ENCODE measurements at places on chromosomes 12 and 14.

GRCh38 chr14:67837011-67837624, 17.5 kb downstream of the RAD51B start:
- peak; percentile 31 for DNase-seq

DNA sequence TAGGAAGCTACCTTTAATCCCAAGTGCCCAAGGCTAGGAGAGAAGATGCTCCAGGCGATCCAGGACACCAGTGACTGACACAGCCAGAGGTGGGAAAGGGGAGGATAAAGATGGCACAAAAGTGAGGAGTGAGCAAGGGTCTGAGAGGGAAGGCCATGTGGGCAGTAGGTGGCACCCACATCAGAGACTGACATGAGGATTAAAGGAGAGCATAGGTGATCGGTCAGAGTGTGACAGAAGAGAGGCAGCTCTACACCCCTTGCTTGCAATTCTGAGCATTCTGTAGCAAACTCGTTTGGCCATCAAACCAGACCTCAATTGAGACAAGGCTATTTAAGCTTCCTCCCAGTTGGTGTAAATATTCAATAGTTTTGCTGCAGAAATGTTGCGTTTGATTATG, 724 bp upstream of the CD27 start:
- no peak for DNase-seq

- DNase-seq, result peak; percentile 66
Observed at GRCh38 chr14:68779761-68780323, 13.0 kb downstream of the ZFP36L1 start.

DNA sequence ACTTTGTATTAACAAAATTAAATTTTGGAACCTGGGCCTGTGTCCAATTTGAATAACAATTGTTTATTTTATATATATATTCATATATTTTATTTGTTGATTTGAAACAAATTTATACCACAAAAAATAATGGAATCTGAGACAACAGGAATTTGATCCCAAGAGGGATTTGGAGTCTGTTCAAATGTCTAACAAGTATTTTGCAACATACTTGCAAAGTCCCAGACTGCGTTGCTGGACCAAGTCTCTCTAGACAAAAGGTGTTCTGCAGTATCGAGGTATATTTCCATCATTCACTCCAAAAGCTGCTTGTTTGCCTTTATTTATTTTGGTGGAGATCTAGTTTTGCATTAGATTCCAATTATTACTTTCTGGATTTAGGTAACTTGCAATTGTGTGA, 68.7 kb upstream of the PTPRR start:
- no peak for DNase-seq

DNA sequence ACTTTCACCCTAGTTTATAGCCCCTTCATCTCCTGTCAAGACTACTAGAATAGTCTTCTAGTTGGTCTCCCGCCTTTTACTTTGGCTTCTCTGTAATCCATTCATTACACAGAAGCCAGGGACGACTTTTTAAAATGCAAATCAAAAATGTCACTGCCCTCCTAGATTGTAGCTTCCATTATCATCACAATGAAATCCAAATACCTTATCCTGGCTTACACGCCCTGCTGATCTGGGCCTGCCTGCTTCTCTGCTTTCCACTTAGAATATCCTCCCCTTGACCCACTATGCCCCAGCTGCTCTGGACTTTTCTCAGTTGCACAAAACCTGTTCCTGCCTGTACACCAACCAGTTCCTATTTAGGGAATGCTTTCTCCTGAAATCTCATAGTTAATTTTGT, 4.5 kb upstream of the EEA1 start:
- no peak for DNase-seq

- DNase-seq, result no peak
Observed at GRCh38 chr14:76770521-76771436, 9.5 kb downstream of the VASH1 start.

DNA sequence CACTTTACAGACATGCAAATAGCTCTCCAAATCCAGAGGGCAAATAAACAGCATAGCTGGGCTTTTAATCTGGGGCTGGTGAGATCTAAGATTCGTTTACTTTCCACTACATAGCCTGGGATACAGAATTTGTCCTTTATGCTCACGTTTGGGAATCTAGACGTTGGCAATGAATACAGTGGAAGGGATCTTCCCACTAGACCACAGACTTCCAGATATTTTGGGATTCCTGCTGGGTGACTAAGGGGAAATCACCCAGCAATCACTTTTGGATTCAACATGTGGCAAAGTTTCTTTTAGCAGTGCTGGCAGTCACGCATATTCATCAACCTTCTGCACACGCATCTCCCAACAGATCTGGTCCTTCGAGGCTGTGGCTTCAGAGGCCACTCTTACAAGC, 23.5 kb downstream of the APPL2 start:
- DNase-seq, result peak; percentile 65

DNA sequence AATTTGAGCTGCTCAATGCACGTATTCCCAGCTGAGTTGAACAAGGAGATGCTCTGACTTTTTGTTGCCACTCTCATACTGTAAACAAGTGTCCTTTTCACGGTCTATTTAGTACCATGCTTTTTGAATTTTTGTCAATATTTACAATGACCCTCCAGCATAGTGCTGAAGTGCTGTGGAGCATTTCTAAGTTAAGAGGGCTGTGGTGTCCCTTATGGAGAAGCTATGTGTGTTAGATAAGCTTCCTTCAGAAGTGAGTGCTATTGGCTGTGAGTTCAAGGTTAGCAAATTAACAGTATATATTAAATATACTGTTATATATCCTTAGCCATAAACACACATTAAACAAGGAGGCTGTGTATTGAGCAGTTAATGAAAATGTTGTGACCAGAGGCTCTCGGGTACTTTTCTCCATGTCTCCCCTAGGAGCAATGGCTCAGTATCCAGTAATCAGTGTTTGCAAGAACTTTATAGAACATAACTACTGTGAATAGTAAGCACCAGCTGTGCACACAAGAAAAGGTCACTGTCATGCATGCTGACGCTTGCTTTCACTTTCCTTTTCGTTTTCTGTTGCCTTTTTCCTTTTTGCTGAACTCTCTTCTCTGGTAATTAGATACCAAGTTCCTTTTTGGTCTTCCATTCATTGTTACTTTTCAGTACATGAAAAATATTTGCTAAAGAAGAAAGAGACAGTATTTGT, 187.2 kb upstream of the NEDD1 start:
- DNase-seq, result peak; percentile 30

Data from hepatic stellate cell (primary cell).